ENCODE measurements at places on chromosomes 2 and 18.

- DNase-seq: no peak
These were observed 495.4 kb downstream of the TRIB2 start for GRCh38 chr2:13212115-13212514.

DNA sequence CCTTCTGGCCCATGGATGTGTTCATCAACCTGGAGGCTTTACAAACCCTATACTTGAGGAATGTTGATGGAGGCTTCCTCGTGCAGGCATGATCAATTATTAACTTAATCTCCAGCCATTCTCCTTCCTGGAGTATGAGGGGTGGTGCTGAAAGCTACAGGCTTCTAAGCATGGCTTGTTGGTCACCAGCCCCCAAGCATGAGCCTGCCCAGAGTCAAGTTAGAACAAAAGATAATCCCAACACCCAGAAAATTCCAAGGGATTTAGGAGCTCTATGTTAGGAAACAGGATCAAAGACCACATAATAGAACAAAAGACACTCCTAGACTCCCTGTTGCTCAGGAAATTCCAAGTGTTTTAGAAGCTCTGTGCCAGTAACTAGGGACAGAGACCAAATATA, 63.1 kb downstream of the FAM171B start:
- no peak for DNase-seq

GRCh38 chr2:178066324-178066723, 6.3 kb downstream of the PDE11A start:
- no peak for DNase-seq

DNA sequence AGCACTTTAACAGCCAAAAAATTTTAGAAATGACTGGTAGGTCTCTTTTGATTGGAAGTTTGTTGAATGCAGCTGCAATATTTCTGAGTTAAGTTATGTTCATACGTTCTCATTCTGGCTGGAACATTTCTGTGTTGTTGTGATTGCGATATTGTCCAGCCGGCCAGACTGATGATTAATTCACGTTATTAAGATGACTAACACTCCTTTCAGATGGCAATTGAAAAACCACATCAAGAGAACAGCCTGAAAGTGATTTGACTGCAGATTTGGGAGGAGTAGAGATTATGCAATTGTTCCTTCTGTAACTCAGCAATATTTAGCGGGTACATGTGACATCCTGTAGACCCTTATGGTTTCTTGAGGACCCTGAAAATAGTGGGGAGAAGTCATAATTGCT, 133.7 kb downstream of the FBXO15 start:
- no peak for DNase-seq

DNA sequence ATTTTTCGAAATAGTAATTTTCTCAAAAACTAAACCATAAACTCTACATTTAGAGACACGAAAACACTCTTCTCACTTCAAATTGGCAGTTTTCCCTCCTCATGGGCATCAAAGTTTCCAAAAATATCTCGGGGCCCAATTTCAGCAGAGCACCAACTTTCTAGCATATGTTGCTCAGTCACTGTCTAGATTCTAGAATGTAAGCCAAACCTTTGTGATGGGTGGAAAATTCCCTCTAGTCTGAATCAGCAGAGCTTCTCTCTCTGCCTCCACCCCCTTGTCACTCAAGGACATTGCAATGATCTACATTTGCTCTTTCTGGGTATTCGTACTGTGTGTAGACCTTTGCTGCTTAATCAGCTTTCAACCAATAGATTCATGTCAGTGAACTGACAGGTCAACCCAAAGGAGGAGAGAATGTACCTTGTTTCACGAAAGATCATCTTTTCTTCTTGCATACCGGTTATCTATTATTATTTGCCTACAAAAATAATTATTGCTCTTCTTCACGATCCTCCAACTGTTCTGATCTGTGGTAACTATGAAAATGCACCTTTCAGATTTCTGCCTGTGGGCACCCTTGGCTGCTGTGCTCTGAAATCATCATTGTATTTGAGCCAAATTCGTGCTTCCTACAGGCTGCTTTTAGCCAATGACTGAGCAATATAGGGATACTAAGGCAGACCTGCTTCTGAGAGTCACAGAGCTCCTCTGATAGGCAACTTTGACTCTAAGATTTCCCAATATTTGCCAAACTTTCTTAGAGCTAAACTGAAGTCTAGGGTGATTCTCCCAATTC, 38.7 kb upstream of the GLS start:
- no peak for DNase-seq

DNA sequence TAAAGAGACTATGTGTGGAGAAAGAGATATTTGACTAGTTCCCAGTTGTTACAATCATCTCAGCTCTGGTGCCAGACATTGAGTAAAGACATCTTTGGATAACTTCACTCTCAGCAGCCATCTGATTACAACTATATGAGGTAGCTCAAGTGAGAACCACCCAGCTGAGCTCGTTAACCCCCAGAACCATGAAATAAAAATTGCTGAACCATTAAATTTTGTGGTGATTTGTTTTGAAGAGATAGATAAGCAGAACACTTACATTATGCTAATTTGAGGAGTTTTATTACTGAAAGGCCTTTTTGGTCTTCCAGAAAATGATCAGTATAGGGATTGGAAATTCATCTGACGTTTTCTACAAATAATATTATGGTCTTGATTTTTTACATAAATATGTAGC, 101.1 kb downstream of the PMS1 start:
- DNase-seq: no peak

GRCh38 chr2:118779362-118779761, 68.1 kb downstream of the EN1 start:
- DNase-seq: no peak

DNA sequence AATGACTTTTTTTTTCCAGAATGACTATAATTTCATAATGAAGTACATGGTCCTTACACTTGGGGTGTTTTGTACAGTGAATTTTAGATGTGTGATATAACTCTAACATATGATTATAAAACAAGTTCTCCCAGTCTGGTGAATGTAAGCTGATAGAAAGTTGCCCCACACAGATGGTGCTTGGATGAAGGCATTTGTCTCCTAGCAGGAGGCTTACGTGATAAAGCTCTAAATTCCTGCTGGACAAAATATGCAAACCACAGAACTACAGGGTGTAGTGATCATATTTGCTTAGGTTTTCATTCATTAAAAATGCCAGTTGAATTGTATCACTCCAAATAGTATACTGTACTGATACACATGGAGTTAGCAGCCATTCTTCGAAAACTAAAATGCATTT, 85.5 kb downstream of the DSC3 start:
- DNase-seq: no peak

GRCh38 chr2:200219309-200220113, 87.0 kb upstream of the SPATS2L start:
- no peak for DNase-seq

DNA sequence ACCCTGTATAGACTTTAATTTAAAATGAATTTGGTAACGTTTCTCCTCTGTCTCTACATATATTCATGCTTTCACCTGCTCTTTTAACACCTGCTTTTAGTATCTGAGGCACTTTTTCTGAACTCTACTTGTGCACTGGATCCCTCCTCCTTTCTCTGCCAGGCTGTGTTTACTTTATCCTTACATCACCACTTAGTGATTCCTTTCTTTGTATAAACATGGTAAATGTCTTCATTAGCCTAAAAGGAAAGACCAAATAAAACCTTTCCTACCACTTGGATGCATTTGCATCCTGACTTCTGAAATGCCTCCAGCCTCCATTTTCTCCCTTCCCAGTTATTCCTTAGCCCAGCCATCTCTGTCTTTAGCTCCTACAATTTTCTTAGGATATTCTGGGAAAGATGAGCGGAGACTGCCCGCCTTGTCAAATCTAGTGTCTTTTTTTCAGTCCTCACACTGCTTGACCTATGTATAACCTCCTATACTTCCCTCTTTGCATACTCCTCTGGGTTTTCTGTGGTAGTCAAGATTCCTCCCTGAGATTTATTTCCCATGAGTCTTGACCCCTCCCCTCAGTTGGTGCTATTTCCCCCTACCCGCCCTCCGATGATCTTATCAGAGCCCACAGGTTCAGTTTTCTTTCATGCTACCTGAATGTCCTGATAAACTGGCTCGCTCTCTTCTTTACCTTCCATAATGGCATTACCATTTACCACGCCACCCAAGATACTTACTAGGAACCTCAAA, 44.8 kb downstream of the REL start:
- no peak for DNase-seq

GRCh38 chr2:152925547-152926448, 207.4 kb downstream of the ARL6IP6 start:
- DNase-seq: peak; percentile 33

GRCh38 chr2:154402213-154402612, 296.3 kb upstream of the KCNJ3 start:
- no peak for DNase-seq

All from stimulated activated CD4-positive, alpha-beta T cell treated with anti-CD3 and anti-CD28 coated beads, TNF-alpha, amount 100 ng/mL, for 24 hours (primary cell).